ENCODE measurements at places on chromosomes 7 and 10.

- DNase-seq, result no peak
Measured at GRCh38 chr7:154342971-154343633, 290.9 kb downstream of the DPP6 start.

DNA sequence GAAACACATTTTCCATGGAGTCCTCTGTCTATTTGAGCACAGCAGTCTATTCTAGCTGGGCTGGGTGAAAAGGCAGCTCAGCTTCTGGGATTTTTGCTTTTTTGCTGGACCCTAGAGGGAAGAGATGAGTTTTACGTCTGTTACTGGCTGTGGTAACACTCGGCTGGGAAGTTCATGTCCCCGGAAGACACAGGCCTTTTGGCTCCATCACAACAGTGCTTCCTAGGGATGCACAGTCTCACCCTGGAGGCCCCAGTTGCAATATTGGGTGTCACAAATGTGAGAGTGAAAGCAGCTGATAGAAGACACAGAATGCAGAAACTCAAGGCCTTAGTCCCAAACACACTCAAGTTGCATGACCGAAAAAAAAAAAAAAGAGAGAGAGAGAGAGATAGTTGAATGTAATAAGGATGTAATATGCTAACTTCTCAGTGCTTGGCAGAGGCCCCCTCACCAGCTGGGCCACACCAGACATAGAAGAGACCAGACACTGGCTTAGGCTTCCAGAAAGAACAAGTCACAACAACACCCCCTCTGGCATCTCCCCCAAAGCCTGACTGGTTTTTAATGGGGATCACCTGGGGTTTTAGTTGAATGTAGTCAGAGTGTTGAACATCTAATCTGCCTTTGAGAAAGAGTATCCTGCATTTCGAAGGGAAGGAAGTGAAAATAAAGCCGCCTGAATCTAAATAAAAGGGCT is 545.4 kb upstream of the FZD8 start:
- no peak for DNase-seq

DNA sequence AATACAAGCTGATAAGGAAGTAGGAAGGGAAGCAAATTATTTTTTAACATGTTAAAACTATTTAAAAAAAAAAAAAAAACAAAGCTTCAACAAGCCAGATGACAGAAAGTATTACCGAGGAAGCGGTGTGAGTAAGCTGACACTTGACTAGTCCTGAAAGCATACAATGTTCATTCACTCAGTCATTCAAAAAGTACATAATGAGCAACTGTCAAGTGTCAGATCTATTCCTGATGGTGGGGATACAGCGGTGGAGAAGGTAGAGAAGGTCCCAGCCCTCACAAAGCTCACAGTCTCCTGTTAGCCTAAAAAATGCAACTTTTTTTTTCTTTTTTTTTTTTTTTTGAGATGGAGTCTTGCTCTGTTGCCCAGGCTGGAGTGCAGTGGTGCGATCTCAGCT is 40.0 kb downstream of the RAPGEF5 start:
- no peak for DNase-seq

GRCh38 chr7:96654630-96655188 is 54.9 kb downstream of the SEM1 start:
- no peak for DNase-seq

DNA sequence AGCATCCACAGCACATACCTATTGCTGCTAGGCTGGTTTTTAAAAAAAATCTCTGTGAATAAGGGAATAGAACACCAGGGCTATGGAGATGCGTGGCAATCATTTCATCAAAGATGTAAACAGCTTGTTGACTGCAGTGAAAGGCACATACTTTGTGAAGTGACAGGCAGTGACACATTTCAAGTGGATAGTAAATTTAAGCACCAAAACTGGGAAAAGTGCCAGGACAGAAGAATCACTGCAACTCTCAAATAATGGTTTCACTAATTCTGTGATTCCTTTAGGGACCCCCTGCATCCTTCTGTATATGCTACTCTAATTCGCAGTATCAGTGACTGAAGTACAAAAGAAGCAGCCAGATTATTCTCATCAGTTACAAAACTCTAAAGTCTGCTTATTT is 145.2 kb upstream of the KLF14 start:
- no peak for DNase-seq

DNA sequence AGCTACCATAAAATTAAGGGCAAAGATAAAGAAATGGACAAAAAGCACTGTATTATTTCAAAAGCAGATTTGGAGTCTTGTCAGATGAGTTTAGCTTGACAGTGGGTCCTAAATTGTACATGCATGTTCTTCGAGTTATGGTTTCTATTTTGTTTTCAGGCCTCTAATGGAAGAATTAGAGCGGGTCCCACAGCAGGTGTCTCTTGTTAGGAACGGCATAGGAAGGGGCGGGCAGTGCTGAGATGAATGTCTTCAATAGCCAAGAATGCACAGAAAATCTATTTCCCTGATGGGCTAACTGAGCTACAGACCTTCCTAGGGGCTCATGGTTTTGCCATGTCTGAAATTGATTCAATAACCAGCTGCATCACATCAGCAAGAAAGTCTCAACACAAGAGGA is 304.4 kb downstream of the FRMD4A start:
- DNase-seq, result no peak

DNA sequence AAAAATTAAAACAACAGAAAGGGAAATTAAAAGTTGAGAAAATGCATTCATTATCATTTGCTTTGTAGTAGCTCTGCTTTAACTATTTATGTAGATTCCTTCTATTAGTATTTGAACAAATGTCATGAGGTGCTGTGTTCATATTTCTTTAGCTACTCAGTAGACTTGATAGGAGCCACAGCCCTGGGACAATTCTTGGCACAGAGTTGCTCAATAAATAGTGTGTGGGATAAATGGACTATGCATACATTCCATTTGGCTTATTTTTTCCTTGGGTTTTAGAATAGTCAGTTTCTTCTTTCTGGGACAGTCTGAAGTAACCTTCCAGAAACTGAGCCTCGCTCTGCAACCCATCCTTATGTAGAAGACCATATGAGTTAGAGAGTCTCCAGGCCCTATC is 13.4 kb downstream of the RPP30 start:
- no peak for DNase-seq

DNA sequence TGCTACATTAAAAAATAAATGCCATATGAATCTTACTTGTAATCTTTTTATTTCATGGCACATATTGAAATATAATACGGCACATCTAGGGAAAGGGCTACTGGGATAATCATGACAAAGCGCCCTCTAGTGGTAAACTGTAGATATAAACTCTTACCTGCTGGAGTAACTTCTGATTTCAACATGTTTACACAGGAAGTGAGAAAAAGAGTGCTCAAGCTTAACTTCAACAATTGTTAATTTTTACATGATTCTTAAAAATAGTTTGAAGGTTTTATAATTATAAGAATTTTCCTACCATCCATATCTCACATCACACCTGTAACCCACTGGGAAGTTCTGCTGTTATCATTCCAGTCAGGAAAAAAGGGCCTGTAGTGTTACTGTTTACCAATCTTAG is 2.0 kb upstream of the HEPACAM2 start:
- DNase-seq, result no peak

GRCh38 chr10:110512461-110513187 is 14.9 kb downstream of the DUSP5 start:
- DNase-seq, result no peak

DNA sequence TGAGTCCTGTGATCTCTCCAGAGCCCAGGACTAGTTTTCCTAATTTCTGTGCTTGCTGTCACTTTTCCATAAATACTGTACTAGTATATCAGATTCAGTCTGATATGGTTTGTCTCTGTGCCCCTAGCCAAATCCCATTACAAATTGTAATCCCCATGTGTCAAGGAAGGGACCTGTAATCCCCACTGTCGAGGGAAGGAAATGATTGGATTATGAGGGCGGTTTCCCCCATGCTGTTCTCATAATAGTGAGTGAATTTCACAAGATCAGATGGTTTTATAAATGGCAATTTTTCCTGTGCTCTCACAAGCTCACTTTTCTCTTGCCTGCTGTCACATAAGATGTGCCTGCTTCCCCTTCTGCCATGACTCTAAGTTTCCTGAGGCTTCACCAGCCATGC is 54.8 kb upstream of the IFRD1 start:
- DNase-seq, result no peak

DNA sequence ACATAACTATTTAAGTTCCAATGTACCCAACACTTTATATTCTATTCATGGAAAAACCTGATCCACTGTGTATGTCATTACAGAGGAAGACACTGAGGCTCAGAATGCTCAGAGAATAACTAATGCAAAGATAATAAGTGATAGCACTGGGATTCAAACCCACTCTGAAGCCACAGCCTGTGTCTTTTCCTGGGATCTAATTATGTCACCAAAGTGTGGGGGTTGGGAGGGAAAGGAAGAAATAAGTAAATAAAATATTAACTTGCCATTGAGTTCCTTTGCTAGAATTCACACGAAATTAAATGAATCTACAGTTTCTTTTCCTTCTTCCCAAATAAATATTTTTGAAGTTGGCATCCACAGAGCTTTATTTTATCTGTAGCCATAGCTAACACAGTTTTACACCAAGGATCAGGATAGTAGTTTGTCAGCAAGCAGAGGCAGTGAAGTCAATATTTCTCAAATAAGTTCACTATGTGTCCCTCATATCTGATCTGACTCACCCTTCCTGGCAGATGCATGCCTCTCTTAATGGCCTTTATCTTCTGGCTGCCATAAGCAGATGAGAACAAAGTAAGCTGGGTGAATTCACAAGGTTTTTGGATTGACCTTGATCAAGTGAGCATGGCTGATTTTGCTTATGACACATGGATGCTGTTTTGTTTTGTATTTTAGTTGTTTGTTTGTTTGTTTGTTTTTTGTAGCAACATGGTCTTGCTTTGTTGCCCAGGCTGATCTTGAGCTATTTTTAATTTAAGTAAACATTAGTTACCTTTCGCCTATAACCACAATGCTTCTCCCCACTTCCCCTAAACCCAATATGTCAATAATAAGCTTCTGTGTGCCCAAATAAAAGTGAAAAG is 6.3 kb downstream of the RAPGEF5 start:
- no peak for DNase-seq

GRCh38 chr10:70714951-70715350 is 42.6 kb downstream of the ADAMTS14 start:
- DNase-seq, result no peak

- no peak for DNase-seq
Measured at GRCh38 chr7:16235147-16236114, 185.9 kb downstream of the CRPPA start.

GRCh38 chr7:27684491-27684890 is 21.8 kb upstream of the HIBADH start:
- no peak for DNase-seq

GRCh38 chr10:132528064-132528691 is 9.4 kb upstream of the INPP5A start:
- DNase-seq, result no peak

GRCh38 chr7:26686448-26686981 is 177.9 kb downstream of the SKAP2 start:
- DNase-seq, result no peak

- no peak for DNase-seq
Measured at GRCh38 chr7:74191231-74191630, 17.1 kb downstream of the EIF4H start.

- DNase-seq, result no peak
Measured at GRCh38 chr10:97590748-97591495, 1.4 kb downstream of the C10orf62 start.

DNA sequence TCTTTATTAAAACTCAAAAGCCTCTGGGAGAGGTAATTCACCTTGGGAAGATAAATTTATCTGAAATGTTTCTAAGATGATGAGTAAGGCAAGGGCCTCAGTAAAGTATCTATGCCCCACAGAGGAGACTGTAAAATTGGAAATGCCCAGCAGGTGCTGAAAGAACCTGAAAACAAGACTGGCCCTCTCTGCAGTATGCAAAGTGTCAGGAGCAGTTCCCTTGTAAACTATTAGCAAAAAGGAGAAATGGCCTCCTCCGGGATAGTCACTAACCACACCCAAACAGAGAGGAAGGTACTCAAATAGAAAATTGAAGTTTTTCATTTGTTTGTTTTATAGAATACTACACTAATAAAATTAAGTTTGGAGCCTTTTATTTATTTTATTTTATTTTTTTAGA is 81.2 kb downstream of the FZD1 start:
- DNase-seq, result no peak
